ENCODE measurements at places on chromosomes 11 and 22.

DNA sequence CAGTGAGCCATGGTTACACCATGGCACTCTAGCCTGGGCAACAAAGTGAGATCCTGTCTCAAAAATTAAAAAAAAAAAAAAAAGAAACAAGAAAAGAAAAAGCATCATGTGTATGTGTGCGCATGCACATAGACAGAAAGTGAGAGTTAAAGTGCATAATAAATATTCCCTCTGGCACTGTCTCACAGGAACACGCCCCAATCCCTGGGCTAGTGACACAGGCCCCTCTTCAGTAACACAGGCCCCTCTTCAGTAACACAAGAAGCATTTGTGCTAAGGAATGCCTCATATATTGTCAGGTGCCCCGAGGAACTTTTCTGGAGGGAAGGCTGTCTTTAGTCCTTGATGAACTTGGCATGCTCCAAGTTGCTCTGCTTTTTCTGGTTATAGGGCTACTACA lies 57.5 kb downstream of the RPL27A start:
- DNase-seq: no peak

DNA sequence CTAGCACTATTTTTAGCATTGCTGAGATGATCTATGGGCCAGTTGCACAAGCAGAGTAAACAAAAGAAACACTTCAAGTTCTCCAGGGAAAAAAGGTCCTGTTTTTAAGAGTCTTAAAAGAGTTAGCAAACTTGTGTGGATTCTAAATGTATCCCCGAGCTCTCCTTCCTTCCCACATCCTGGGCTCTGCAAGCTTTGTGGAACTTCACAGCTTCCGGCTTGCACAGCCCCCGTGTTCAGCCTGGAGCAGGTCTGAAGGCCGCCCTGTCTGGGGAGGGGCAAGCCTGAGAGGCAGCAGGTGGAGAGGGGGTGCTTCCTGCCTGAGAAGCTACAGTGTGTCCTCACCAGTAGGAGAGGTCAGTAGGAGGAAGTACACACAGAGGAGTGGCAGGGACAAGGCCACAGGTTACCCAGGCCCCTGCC lies 35.1 kb upstream of the SUSD2 start:
- no peak for DNase-seq

DNA sequence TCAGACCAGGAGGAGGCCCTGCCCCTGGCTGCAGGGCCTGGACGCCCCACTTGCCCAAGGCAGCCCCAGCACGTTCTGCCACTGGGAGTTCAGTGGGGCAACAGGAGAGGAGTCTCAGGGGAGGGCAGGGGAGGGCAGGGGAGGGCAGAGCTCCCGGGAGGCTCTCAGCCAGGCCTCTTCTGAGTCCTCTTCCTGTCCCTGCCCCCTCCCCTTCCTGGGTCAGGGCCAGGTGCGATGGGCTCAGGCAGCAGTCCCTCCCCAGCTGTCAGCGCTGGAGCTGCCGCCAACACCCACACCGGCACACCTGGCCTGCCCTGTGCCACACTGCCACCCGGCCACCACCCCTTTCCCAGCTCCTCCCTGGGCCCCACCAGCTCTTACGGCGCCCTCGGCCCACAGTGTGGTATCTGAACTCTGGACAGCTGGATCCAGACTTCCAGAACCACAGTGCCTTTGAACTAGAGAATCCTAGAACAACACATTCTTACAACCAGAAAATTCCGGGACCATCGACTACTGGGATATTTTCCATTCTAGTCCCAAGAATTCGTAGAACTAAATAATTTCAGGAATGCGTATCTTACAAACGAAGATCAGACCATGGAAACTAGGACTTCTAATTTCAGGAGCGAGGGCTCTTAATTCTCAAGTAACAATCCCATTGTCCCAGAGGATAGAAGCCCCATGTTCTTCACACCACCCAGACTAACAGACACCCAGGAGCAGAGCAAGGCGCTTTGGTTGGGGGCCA lies 21.8 kb downstream of the RPL3 start:
- DNase-seq: no peak

- DNase-seq: no peak
Observed at GRCh38 chr11:127393460-127393997, 393.0 kb upstream of the KIRREL3 start.

- DNase-seq: no peak
Observed at GRCh38 chr11:12109591-12110196, 696 bp upstream of the MICAL2 start.

DNA sequence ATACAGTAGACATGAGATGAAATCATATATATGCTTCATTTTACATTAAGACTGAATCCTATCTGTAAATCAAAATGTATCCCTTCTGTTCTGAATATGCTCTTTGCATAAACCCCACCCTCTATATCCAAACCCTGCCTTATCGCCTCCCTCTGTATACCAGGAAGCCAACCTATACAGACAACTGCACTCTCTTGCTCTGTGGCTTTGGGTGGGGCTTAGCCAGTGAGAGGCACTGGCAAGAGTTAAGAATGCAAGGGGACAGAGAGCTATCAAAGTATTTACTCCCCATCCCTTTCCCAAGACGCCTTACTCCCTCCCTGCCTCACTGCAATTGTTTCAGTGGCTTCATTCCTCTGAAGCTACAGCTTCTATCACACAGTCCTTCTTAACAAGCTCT lies 309.8 kb downstream of the TTC28 start:
- no peak for DNase-seq

Measured in activated gamma-delta T cell (primary cell).